ENCODE measurements at places on chromosomes 3 and 15. TPM values are rescaled to one million over a fixed set of nuclear protein-coding genes. Genes with fewer than 3 reads are reported as not detected.

DNA sequence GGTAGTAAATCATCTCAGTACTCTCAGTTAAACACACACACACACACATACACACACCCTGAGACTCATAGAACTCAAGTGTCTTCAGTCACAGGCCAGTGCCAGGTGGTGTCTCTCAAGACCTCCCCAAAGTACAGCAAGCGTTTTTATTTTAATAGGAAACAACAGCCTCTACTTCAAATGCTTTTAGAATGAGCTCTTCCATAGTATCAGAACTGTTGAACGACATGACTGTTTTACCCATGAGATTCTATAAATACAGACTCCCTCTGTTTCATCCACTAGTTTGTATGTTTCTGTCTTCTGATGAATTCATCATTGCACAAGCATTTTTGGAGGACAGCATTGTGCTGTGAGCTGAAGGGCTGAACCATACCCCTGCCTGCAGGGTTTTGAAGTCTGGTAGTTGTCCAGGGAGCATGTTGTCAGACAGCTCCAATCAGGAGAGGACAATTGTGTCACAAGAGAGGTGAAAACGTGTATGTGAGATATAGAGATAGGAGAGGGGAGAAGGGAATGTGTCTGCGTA, 201.0 kb upstream of the BCL6 start:
- no peak for DNase-seq

The SMCO1 gene
- not detected for total RNA-seq

DNA sequence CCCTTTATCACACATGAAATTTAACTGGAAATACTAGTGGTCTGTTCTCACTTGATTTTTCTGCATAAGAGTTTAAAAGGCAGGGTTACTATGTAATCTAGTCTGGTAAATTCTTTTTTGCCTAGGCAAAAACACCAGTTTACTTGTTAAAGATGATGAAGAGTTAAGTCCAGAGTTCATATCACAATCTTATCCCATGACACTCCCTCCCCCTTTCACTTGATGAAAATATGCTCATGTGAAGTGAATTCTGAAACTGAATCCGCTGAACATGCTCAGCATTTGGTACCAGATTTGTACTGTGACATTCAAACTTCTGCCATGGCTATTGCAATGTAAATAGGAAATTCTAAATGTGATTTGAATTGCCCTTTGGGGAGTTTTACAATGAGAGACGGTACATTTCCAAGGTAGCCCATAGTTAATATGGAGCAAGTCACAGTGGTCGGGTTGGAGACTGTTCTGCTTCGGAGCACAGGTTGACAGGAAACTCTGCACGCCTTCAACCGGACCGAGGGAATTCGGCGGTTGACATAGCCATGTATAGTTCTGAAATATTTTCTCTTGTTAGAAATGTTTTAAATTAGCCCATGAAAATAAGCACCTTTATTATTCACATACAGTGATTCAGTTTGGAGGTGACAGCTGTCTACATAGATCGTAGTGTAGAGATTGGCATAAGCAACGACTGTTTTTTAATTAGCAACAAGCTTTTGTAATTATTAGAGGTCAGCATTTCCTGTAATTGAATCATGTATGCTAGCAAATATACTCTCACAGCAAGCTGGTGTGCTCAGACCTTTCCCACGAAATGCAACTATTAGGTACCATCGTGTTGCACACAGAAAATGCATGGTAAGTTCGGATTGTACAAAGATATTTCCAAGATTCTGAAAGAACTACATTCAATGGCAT, 768.6 kb upstream of the GOLIM4 start:
- no peak for DNase-seq

GRCh38 chr3:56916716-56917360, 115.1 kb upstream of the ARHGEF3 start:
- DNase-seq, result no peak

The KBTBD13 gene
- total RNA-seq, result not detected

DNA sequence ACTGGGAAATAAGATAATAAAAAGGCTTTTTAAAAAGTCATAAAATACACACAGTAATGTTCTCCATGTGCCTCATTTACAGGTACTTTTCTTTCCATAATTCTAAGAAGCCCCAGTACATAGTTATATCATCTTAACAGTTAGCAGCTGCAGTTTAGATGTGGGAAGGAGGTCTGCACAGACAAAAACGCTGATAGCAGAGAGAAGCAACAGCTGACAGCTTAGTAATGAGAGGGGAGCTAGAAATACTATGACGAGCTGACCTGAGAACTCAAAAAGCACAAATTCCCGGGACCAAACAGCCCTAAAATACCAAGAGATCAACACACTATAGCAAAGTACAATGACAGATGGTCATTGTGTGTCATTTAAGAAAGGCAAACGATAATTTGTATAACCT, 36.7 kb upstream of the ARHGEF3 start:
- DNase-seq, result no peak

GRCh38 chr3:181888234-181888633, 176.5 kb downstream of the SOX2 start:
- DNase-seq, result no peak

DNA sequence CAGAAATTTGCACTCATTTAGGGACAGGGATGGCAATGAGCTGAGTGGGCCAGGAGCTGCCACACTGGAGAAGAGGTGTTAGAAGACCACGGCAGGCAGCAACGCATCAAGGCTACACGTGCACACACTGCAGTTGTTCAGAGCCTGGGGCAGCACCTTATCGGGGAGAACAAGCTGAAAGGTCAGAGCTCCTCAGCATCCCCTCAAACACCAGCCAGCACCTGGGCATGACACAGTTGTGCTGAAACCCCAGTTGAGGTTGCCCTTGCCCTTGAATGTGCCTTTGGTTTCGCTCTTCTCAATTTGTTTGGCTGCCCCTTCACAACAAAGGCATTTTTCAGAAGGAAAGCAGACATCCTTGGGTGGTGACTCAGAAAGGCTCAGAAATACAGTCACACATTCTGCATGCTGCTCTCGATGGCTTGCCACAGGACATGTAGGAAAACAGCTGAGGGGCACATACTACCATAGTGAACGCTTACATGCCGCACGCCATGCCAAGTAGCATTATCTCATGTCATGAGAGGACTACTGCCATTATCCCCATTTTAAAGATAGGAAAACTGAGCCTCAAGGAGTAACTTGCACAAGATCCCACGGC, 57.6 kb downstream of the ST8SIA2 start:
- DNase-seq, result no peak

DNA sequence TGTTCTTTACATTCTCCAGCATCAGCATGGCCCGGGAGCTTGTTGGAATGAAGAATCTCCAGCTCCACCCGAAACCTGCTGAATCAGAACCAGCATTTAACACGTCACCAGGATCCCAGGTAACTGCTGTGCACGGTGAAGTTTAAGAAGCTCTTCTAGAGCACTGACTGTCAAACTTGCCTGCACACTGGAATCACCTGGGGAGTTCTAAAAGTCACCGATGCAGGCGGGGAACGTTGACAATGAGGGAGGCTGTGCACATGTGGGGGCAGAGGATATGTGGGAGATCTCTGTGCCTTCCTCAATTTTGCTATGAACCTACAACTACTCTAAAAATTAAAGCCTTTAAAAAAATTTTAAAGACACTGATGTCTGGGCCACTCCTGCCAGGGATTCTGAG, 19.1 kb upstream of the PAQR5 start:
- DNase-seq, result no peak

DNA sequence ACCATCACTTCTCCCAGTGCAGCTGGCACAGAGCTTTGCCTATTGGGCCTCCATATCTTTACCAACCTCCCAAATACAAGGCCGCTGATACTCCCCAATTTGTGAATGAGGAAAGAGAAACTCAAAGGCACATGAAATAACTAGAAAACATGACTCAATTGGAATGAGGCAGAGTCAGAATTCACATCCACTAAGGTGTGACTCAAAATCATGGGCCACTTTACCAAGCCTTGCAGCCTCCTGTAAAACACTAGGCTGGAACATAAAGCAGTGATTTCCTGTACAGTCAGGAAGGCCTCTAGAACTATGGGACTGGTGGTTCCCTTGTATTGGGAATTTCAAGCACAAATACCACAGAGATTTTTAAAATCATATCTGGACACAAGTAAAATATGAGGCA, 128.6 kb downstream of the DCLK3 start:
- DNase-seq, result no peak

DNA sequence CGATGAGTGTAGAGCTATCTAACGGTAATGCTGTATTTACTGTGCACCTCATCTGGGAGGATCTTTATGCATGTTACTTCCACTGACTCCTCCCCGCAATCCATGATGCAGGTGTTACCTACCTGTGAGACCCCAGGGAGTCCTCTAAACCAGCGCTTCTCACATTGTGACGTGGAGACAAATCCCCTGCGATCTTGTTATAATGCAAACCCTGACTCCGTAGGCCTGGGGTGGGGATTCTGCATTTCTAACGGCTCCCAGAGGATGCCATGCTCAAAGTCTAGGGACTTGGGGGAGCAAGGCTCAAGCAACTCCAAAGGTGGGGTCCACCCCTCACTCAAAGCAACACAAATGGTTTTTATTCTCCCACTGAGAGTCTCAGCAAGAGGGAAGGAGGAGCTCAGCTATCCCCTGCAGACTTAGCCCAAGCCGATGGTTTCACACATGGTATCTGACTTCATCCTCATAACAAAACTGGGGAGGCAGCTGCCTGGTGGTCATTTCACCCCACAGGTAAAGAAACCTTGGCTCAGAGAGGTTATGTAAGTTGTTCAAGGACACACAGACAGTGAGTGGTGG, 63.6 kb downstream of the PCSK6 start:
- DNase-seq, result no peak

DNA sequence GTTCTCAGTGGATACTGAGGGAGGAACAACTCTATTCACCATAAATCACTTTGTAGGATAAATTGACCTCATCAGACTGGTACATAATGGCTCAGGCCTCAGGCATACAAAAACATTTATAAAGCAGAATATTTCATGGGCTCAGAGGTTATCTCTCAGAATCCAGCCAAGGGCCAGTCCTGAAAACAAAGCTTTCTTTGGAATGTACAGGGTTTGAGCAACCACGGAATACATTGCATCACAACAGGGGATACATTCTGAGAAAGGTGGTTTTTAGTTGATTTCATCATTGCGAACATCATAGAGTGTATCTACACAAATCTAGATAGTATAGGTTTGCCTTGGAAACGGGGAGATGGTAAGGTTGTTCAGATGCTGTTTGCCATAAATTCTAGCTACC, 33.4 kb upstream of the CTDSPL2 start:
- no peak for DNase-seq

DNA sequence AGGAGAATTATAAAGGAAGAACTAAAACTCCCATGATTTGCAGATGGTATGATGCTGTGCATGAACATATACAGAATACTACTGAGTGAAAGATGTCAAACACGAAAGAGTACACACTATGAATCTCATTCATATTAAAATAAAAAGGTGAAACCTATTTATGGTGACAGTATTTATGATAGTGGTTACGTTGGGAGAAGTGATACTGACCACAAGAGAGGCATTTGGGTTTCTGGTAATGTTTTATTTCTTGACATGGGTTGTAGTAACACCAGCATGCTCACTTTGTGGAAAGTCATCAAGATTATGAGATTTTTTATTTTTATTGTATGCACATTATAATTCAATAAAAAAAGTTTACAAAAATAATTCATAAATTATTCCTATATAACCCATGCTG, 324.0 kb downstream of the GAP43 start:
- DNase-seq, result no peak

- DNase-seq, result no peak
Observed at GRCh38 chr3:67691207-67691606, 36.8 kb upstream of the SUCLG2 start.

The GP5 gene
- total RNA-seq, result not detected

The ADGRG7 gene
- not detected for total RNA-seq

GRCh38 chr3:89795506-89795905, 688.1 kb downstream of the EPHA3 start:
- DNase-seq, result no peak

- DNase-seq, result no peak
Observed at GRCh38 chr15:65110676-65111292, 4.2 kb downstream of the UBAP1L start.

The DUOXA2 gene
- total RNA-seq, result not detected

The TWF2 gene
- total RNA-seq, result 105 TPM
